ENCODE measurements at places on chromosomes 11 and 22.

DNA sequence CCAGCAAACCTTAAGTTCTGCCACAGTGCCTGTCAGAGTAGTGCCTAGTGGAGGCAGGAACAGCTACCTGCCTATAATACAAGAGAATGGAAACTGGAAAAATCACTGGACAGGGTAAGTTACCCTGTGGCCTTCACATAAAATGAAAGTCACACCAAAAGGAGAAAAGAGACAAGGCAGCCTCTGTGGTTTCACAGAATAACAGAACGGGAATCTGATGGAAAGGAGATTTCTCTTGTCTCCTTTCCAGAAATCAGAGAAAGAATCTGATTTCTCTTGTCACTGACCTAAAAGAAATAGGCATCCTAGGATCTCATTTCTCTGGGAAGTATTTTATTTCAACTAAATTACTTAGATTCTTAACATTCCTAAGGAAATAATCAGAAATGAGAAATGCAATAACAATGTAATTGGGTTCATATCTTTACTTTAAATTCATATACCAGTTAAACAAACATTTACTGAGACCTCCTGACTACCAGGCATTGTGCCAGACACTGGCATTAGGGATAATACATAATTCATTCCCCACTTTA, 41.6 kb downstream of the PRCP start:
- DNase-seq, result no peak

DNA sequence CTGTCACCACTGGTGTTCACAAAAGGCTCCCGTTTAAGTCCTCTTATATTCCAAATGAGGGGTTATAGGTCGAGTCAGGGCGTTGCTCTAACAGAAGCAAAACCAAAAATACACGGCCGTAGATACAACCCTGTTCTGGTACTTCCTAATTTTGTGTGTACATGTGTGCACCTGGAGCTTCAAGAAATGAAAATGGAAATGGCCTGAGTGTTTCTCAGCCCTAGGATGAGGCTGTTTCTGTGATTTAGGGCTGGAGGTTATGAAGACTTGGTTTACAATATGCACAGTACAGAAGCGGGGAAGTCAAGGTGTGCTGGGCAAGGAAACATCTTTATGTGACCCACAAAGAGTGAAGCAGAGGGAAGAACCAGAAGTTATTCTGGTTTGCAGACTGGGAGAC, 110.4 kb upstream of the OR4B1 start:
- DNase-seq, result no peak

DNA sequence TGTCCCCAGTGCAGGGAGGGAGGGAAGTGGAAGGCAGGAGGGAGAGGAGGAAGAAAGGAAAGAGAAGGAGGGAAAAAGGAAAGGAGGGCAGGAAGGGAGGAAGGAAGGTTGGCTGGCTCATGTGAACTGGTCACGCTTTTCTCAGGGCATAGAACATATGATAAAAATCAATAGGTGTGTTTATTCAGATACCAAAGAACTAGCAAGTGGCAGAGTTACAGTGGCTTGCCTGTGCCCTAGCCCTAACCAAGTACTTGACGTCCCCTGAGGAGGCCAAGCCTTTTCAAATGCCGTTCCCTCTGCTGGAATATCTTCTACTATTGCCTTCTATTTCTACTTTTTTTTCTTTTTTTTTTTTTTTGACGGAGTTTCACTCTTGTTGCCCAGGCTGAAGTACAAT, 33.5 kb downstream of the CHRDL2 start:
- no peak for DNase-seq

- DNase-seq, result no peak
Observed at GRCh38 chr11:106748059-106748458, 270.2 kb downstream of the GUCY1A2 start.

DNA sequence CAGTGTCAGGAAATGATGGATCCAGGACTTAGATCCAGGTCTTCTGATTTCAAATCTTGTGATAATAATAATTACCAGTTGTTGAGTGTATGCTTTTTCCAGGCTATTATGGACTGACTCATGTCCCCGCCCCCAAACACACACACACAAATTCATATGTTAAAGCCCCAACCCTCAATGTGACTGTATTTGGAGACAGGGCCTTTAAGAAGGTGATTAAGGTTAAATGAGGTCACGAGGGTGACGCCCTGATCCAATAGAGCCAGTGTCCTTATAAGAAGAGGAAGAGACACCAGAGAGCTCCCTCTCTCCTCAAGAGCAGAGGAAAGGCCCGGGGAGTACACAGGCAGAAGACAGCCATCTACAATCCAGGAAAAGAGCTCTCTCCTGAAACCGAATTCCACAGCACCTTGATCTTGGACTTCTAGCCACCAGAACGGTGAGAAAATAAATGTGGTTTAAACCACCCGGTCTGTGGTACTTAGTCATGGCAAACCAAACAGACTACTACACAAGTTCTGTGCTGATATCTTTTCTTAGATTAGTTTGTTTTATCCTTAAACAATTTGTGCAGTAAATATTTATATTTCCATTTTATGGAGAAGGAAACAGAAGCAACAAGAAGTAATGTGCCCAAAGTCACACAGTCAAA, 8.2 kb downstream of the TMPRSS5 start:
- no peak for DNase-seq

DNA sequence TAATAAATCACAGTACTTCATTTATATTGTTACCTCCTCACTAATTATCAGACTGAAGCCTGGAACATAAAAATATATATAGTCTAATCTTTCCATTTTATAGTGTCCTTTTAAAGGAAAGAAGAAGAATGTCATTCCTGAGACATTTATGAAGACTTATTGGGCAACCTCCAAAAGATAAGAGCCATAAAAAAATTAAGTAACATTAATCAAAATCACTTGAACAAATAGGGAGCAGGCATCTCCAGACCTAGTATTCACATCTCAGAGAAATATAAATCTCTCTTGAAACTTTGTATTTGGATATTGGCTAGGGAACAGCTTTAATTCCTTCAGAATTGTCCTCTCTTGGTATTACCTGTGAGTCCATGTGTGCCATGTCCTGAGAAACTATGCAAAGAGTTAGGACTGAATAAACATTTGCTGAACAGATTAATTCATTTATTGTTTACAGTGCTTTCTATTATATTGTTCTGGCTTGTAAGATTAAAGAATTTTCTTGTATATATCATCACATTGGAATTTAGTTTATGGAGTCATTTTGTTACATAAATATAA, 530.5 kb upstream of the LRRC4C start:
- no peak for DNase-seq

GRCh38 chr22:46996595-46997310, 234.3 kb downstream of the TBC1D22A start:
- no peak for DNase-seq

DNA sequence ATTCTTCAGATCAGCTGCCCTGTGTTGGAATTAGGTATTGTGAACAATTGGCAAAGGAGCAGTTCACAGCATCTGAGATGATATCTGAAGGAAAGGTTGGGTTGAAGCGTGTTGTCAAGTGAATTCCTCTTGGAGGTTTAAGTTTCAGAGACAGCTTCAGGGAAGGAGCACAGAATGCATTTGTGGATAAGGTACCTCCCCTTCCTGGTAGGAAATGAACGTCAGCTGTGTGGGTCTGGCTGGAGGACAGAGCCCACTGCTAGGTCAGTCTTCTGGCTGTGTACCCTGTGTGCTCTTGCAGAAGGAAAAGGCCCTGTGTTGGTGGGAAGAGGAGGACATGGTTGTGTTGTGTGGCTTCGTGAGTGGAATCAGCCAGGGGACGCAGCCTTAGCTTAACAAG, 88.1 kb upstream of the GAL start:
- no peak for DNase-seq

DNA sequence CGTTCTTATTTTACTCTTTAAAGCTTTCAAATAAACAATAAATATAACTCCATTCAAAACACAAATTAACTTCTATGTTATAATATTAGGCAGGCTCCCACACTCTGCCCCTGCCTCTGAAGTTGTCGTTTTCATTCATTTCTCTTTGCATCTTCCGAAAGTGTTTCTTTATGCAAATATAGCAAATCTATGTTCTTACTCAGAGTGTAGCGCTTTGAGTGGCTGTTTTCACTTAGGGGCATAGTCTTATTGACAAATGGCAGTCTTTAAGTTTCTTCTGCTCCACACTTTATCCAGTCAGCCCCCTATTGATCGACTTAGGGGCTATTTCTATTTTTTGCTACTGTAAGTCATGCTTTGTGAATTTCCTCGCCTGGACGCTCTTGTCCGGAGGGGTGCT, 45.3 kb upstream of the RTL6 start:
- DNase-seq, result no peak

GRCh38 chr22:24444251-24444650, 16.9 kb downstream of the ADORA2A start:
- DNase-seq, result no peak

DNA sequence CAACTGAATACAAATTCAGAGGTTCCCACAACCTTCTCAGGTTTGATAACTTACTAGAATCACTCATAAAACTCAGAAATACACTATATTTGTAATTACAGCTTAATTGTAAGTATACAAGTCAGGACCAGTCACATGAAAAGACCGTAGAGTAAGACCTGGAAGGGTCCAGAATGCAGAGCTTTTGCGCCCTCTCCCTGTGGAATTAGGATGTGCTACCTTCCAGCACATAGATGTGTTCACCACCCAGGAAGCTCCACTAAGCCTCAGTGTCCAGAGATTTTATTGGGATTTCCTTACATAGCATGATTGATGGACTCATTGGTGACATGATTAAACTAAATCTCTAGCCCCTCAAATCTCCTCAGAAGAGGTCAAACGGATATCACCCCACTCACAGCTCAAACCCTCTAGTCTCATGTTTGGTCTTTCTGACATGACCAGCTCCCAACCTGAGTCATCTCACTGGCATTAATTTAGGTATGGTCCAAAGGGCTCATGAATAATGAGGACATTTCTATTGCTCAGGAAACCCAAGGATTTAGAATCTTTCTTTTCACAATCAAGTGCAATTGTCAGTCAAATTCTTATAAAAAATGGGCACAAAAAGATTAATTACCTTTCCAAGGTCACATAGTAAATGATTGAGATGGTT, 77.2 kb upstream of the UBASH3B start:
- peak; percentile 13 for DNase-seq

- peak; percentile 9 for DNase-seq
Observed at GRCh38 chr22:43060183-43060582, 29.0 kb downstream of the TTLL1 start.

- no peak for DNase-seq
Observed at GRCh38 chr11:128653801-128654231, 40.1 kb upstream of the FLI1 start.

- DNase-seq, result no peak
Observed at GRCh38 chr11:92826136-92826535, 143.3 kb upstream of the MTNR1B start.

GRCh38 chr22:29457730-29458129, 19.3 kb downstream of the RFPL1 start:
- peak; percentile 81 for DNase-seq

DNA sequence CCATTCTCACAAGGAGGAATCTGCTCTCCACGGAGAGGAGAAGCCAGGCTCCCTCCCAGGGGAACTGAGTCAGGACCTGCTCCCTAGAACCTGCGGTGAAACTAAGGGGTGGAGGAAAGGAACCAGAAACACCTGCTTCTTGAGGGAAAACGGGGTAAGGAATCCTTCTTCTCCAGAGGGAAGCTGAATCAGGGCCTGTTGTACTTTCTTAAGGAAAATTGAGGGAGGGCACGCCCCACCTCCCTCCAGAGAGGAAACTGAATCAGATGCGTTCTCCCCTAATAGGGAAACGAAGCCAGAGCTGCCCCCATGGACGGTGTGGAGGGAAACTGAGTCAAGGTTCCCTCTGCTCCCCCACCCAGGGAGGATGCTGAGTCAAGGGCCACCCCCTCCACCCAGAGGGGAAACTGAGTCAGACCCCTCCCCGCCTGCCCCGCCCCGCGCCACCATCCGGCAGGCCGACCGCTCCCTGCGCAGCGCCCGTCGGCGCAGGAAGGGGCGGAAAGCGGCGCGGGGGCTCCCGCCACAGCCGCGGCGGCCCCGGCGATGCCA, 393 bp downstream of the RELA start:
- DNase-seq, result no peak

DNA sequence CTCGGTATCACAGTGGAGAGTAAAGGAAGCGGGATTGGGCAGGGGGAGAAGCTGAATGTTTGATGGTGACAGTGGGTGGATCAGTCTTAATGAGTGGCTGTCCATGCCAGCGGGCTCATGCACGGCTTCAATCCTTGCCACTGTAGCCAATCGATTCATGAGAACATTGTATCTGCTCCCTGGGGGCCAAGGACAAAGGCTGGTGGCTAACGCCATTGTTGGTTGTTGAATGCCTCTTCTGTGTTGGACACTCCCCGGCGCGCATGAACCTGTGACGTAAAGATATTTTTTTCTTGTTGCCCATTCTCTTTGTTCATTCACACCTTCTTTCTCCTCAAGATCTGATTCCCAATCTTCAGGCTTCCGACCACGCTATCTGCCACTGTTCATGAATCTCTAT, 20.9 kb upstream of the ATXN10 start:
- no peak for DNase-seq

DNA sequence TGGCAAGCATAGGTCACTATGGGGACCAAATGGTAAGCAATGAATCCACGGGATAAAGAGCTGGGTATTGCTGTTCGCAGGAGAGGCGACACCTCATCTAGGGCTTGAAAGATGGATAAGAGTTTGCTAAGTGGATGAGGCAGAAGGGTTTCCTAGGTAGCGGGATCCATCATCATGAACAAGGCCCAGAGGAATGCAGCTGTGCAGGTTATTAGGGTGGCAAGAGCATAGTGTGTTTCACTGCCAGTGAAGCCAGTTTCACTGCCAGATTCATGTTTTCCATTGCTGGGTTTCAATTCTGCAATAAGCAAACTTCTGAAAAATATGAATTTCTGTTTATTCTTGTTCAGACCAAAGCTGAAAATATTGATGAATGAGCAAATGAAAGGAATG, 27.2 kb downstream of the WEE1 start:
- DNase-seq, result no peak

DNA sequence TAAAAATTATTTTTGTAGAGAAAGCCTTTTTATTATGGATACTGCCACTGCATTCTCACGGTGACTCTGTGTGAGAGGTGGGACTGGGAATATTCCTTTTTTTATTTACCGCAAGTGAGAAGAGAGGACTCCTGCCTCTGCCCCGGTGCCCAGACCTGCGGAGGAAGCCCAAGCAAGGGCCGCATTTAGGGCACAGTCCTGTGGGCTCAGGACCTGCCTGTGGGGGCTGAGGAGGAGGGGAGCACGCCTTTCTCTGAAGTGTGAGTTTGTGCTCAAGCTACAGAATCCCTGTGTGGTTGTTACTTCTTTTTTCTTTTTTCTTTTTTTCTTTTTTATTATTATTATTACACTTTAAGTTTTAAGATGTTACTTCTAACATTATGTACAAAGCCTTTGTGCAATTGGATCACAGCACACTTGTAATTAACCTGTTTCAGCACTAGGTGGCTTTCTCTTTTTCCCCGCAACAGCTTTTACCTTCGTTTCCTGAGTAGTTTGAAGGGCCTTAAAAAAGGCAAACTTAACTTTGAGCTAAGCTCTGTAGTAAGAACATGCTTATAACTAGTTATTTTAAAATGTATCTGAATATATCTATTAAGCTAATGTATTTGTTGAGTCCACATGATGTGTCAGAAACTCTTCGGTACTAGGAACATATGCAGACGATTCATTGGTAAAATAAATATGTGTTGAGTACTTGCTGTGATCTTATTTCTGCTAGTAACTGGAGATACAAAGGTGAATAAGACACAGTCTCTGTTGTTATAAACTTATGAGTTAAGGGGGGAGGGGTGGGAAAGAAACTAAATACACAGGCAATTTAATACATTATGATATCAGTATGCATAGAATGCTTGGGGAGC, 18.3 kb downstream of the AMOTL1 start:
- DNase-seq, result no peak

Measured in NCI-H524 (cell line).